ENCODE measurements at places on chromosomes 16 and 17.

- DNase-seq = peak; percentile 63
Observed at GRCh38 chr17:32259586-32259985, 6.0 kb upstream of the RHBDL3 start.

GRCh38 chr16:81544700-81545271, 100.2 kb downstream of the CMIP start:
- peak; percentile 64 for DNase-seq

GRCh38 chr16:72963533-72964315, 84.2 kb downstream of the ZFHX3 start:
- no peak for DNase-seq

GRCh38 chr16:49859125-49859811, 3.4 kb upstream of the ZNF423 start:
- peak; percentile 9 for DNase-seq

- peak; percentile 89 for DNase-seq
Observed at GRCh38 chr17:71412803-71413202, 708.0 kb upstream of the SOX9 start.

DNA sequence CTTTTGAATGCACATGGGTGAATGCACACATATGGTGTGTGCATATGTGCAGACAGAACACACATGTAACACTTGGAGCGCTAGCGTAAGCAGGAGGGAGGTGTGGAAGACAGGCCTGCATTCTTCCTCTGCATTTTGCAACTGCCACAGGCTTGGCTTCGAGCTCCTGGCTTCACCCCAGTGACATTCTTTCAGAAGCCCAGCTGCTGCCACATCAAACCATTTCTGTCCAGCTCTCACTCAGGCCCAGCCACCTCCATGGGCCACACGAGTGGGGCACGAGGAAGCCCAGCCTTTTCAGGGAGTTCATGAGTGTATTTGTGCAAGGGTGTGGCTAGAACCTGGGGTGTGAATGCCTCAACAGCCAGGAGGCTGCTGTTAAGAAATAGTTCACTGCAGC, 18.8 kb downstream of the LGALS3BP start:
- peak; percentile 70 for DNase-seq

GRCh38 chr16:11658896-11659708, 9.2 kb upstream of the SNN start:
- no peak for DNase-seq

GRCh38 chr17:7383742-7384488, 3.0 kb downstream of the TNK1 start:
- no peak for DNase-seq

DNA sequence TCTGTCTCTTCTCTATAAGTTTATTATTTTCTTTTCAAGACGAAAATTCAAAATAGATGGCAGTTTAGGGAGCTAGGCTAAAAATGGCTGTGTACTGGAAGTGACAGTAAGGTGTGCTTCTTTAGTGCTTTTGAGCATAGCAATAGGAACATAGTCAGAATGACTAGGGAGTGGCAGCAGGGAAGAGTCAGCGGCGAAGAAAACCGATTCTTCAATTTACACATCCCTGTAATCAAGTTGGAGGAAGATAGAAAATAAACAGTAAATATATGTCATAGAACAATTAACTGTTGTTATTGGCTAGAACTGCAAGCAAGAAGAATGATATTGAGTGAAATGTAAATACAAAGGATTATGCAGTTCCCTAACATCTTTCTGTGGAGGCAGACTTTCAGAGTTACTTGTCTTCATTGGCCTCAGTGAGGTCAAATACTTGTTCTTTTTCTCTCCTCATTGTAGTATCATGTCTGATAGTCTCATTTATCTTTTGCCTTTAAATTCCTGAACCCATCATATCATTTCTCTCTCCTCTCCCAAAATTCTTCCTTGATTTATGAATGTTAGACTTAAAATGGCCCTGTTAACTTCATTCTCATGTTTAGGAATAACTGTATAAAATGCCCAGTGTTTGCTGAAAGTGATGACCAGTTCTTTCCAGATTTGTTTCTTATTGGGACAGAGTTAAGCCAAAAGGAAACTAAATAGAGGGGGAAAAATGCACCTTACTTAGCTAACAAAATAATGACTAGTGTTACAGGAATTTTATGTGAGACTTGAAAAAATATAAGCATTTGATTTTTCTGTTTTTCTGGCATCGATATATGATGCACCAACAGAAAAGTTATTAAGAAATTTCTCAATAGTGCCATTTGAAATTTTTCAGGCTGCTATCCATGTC, 211.4 kb downstream of the BCAS3 start:
- peak; percentile 21 for DNase-seq

DNA sequence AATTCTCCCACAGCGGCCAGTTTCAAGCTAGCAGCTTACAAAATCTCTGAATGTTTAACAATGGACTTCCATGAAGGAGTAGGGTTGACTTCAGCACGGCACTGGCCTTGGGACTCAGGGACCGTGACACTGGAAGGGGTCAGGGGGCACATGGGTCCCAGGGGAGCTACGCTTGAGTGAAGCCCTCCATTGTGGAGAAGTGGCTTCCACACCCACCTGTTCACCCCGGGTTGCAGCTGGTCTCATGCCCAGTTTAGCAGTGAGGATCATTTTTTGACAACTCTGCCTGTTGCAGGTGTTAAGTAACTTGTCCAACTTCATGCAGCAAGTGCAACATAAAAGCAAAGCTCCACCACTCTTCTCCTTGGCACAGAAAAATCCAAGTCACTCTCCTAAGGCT, 510.2 kb downstream of the CDH13 start:
- no peak for DNase-seq

- DNase-seq = no peak
Observed at GRCh38 chr16:56012482-56012811, 137.3 kb upstream of the CES5A start.

GRCh38 chr17:19381741-19382444, 3.6 kb downstream of the MAPK7 start:
- DNase-seq = no peak

GRCh38 chr16:68126395-68126794, 41.2 kb downstream of the NFATC3 start:
- DNase-seq = peak; percentile 16

DNA sequence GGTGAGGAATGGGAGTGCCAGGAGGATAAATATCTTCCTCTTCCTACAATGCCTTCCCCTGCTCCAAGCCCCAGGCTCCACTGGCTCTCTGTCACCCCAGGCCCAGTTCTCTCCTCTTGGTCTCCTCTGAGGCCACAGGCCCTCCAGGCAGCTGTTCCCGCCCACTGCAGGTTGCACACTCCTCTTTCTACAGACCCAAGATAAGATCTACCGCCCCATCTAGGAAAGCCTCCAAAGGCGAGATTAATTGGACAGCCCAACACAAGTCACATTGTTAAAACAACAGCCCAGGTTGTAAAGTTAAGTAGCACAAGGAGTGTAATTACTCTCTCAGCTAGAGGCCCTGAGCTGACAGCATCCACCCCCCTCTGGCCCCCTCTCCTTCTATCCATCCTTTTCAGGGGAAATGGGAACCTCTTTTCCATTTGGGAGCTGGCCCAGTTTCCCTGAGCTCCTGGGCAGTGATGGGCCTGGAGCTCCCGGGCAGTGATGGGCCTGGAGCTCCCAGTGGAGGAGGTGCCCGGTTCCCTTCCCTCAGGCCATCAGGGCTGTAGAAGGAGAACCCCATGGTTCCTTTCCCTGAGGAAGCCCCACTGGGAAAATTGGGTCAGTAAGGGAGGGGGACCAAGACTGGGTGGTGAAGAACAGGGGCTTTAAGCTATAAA, 7.3 kb downstream of the DLX4 start:
- DNase-seq = no peak

- peak; percentile 47 for DNase-seq
Observed at GRCh38 chr17:43338886-43339516, 59.8 kb upstream of the ARL4D start.

GRCh38 chr17:4956493-4957061, 5.7 kb downstream of the ENO3 start:
- no peak for DNase-seq

- DNase-seq = no peak
Observed at GRCh38 chr17:3851461-3852100, 5.5 kb upstream of the NCBP3 start.

- peak; percentile 4 for DNase-seq
Observed at GRCh38 chr17:32519228-32520103, 32.7 kb downstream of the CDK5R1 start.

DNA sequence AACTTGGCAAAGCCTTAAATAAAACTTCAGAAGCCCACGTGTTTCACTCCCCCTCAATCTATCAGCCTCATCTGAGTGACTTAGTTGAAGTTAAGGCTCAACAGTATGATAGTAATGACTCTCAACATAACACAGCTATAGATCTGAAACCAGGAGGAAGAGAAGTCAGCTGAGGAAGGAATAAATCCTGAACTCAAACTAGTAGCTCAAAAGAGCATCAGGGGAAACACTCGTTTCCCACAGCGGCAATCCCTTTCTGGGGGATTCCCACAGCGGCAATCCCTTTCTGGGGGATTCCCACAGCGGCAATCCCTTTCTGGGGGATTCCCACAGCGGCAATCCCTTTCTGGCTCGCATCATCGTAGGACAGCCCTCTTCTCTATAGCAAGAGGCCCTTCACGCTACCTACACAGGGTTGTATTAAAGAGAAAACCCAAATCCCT, 56.8 kb downstream of the ZZEF1 start:
- DNase-seq = no peak

DNA sequence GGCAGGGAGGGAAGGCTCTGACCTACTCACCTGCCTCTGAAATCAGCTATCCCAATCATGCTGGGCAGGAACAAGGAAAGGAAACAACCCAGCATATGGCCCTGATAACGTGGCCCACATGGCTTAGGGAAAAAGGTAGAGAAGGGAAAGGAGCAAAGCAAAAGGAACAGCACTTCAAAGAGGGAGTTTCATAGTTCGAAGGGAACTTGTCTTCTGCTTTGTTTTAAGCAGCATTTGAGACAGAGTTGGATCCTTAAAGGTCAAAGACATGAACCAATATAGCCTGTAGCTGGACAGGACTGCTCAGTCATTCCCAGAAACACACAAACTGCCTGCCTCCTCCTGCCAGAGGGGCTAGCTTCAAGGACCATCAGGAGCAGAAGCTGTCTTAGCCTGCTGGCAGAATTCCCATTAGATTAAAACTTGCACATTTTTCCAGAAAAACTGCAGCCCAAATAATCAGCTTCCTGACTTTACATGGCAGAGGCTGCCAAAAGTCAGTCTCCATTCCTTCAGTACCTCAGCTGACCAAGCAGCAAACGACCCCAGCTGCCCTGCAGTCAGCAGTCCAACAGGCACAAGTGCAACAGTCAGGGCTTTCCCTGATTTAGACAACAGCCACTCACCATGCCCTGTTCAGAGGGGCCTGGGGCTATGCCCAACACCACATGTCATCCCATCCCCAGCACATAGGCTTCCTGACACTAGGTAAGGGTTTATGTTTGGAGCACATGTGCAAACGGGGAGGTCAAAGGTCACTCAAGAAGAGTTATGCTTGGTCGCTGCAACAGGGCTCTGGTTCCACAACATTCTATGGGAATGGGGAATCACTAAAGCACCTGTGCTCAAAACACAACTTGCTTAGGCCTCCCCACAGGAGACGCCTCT, 32.5 kb downstream of the RANBP10 start:
- peak; percentile 58 for DNase-seq

GRCh38 chr17:76444518-76445311, 8.2 kb downstream of the UBE2O start:
- peak; percentile 33 for DNase-seq

DNA sequence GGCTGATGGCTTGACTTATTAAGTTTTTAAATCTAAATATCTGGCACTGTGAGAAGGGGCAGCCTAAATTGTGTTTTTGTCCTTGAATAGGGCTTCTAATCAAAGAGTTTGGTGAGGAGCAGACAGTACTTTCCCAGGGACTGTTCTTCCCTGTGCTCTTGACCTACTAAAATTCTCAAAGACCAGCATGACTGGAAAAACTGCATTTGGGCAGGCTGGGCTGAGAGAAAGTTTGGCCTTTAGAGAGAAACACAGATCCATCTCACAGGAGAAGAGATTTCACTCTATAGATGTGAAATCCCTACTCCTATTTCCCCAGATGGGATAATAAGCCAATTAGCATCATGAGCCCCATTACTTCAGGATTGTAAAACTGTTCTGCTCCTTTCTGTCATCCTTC, 7.3 kb downstream of the PCTP start:
- no peak for DNase-seq

DNA sequence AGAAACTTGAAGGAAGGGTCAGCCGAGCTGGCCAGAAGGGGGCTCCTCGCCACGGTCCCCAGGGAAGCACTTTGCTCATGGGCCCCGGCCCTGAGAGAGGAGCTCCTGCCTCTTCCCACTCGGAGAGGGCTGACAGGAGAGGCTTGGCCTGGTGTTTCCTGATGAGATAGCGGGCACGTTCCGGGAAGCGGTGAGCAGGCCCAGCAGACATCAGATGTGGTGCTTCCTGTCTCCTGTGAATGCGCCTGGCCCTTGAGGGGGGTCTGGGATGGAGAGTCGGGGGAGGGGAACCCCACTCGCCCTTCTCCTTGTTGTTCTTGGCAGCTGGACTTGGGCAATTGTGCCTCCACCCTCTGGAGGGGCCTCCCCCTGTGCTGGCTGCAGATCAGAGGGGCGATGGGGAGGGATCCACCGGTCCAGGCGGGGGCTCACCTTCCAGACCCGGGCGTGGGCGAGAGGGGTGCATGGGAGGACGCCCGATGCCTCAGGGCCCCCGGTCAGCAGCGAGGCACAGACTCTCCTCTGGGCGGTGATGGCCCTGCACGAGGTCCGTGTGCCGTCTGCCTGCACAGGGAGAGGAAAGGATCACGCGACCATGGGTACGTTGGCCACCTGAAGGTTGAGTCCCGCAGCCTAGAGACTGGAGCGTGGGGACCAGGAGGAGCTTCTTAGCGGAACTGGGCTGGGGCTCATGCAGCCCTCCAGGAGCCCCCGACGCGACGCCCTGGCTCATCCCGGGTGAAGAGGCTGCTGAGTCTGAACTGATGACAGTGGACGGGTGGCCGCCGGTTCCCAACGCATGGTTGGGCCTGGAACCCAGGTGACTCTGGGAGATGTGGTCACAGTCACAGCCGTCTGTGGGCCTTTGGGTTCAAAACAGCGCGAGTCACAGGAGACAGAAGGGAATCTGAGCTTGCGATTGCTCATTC, 25.4 kb downstream of the METRNL start:
- no peak for DNase-seq

DNA sequence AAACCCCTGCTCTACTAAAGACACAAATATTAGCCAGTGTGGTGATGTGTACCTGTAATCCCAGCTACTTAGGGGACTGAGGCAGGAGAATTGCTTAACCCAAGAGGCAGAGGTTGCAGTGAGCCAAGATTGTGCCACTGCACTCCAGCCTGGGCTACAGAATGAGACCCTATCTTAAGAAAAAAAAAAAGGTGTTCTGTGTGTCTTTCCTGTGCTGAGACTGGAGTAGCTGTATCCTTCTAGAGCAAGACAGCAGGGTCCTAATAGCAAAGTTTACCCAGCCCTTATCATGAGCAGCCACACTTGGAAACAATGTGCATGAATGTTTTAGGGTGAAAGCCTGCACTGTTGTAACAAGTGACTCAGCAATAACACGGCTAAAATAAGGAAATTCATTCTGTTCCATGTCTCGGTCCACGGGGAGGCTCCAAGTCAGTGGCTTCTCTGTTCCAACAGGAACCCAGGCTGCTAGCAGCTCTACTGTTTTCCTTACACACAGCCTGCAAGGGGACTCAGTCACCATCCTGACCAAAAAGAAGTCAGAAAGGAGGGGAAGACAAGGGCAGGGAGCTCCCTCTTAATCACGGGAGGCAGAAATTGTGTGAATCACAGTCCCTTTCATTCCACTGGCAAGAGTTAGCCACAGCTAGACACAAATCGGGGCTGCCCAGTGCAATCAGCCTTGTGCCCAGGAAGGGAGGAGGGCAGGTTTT, 7.1 kb upstream of the SLC5A11 start:
- peak; percentile 85 for DNase-seq

GRCh38 chr16:19307587-19308241, 22.2 kb downstream of the CLEC19A start:
- DNase-seq = no peak

- DNase-seq = no peak
Observed at GRCh38 chr17:4469552-4469951, 29.1 kb upstream of the SPNS2 start.

All from fibroblast of the aortic adventitia (primary cell).